Thoracic aorta (tissue), 2 donors: ENCODE measurements at places on chromosomes 2 and 18.

DNA sequence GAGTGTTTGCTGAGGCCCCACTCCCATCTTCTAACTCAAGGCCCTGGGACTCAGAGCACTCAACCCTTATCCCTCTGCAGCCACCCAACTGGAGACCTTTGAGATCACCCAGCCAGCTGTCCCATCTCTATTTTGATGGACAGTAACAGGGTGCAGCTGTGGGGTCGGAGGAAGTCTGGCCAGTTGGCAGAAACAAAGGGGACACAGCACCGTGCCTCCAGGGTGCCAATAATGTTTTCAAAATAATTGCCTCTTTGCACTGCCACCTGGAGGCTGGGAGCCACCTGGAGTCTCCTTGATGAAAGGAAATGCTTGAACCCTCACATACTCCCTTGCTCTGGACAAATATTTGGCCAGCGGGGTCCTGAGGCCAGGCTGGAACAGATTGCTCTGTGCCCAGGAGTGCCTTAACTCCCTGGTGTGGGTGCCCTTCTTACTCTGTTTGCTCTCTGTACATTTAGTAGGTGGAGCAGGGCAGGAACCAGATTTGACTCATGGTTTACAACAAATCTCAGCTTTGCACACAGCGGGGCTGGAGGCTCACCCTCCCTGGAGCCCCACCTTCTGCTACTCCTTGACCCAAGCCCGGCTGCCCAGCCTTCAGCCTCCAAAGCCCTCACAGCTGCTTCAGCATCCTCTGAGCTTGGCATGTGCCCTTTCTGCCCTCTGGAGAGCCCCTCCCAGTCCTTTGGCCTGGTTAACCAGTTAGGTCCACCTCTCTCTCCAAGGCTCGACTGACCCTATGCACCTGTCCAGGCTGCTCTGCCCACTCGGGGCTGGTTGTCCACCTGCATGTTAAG is 17.2 kb downstream of the MAL start:
- DNase-seq = no peak

GRCh38 chr2:107374249-107374648 is 452.4 kb upstream of the RGPD4 start:
- DNase-seq = no peak

- no peak for DNase-seq
These were observed 30.1 kb upstream of the EPC2 start for GRCh38 chr2:148614322-148615049.

- no peak for DNase-seq
These were observed 16.4 kb upstream of the STARD7 start for GRCh38 chr2:96225016-96225533.

GRCh38 chr2:79530443-79530842 is 17.6 kb downstream of the CTNNA2 start:
- no peak for DNase-seq

- no peak for DNase-seq
These were observed 25.1 kb downstream of the DNPEP start for GRCh38 chr2:219362524-219363164.

DNA sequence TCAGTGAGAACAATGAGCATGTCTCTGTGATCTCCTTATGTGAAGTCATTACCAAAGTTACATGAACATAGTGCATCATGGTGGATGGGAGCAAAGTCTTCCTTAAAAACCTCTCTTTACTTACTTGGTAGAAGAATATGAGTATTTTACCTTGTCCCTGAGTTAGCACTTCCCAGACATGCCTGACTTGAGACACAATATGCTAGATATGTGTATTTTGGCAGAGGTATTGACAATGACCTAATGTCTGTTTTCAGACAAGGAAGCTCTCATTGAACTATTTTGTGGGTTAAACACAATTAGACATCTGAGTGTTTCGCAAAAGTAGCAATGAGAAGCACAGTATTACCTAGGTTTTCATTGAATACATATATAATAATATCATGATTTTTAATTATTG is 99.1 kb upstream of the MC4R start:
- DNase-seq = no peak

DNA sequence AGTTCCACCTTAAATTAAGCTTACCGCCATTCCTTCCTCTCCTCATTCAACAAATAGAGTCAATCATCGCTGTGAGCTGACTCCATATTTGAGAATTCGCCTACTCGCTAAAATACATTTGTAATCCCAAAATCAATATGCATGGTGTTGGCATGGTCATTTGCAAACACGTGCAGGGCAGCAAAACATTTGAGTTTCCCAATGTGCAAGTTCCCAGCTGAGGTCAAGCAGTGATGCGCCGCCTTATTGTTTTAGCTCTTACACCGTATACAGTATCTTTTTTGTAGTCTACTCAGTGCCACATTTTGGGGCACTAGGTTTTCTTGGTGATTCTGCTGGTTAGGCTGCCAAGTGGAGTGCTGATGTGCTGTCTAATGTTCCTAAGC is 73.3 kb upstream of the MGAT4A start:
- no peak for DNase-seq

GRCh38 chr2:70199320-70199864 is 8.6 kb upstream of the C2orf42 start:
- DNase-seq = no peak
